NCI-H524 (cell line): ENCODE measurements at places on chromosomes 2 and 18.

DNA sequence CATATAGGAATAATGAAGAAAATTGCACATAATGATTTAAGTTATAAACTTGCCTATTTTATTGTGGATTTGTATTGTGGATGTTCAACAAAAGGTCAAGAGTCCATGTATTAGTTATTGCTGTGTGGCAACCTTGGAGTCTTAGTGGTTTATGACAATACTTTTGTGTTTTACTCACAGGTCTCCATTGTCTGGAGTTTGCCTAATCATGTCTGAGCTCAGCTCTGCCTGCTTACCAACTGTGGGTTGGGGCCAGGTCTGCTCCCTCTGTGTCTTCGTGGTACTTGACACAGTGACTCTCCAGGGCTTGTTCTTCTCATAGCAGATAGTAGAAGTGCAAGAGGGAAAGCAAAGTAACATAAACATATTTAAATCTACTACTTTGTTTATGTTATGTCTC is 382.5 kb downstream of the CBLN2 start:
- DNase-seq = no peak

DNA sequence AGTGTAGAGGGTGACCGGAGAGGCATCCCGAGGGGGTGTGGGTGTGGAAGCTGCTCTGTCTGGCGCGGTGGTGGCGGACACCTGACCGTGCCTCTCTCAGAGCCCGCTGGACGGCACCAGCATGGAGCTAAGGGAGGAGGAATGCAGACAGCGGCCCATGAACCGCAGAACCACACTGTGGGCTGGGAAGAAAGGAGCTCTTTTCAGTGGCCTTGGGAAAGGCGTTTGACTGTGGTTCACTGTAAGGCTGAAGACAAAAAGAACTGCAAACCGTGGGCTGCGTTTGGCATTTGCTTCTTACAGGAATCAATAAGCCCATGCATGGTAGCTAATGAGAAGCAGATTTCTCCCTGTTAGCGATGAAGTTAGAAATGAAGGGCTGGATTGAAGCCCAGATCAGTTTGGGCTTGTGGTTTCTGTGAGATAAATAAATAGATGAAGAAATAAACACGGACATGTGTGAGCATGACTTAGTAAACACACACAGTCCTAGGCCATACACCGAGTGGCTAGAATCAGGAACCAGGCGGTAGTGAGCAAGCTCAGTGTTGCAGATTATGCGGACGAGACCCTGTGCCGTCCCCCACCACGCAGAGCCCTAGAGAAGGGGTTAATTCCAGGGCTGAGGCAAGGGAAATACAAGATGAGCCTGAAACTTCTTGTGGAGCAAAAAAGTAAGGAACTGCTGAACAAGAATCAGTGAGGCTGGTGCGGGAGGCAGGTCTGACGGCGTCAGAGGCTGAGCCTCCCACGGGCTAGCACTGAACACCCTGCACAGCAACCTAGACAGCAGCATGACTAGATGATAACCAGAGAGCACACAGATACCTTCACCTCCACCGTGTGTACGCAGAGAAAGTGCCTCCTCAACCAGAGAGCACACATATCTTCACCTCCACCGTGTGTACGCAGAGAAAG is 29.3 kb upstream of the NFATC1 start:
- no peak for DNase-seq

GRCh38 chr18:39299152-39299551 is 1733.6 kb upstream of the CELF4 start:
- DNase-seq = no peak

- DNase-seq = no peak
These were observed 59.3 kb downstream of the KDM3A start for GRCh38 chr2:86500325-86501083.

- no peak for DNase-seq
These were observed 189.4 kb upstream of the LHCGR start for GRCh38 chr2:48944956-48945355.
